Diencephalon (tissue), 1 donor: ENCODE measurements at places on chromosomes 16 and 17. TPM values are rescaled to one million over a fixed set of nuclear protein-coding genes. Genes with fewer than 3 reads are reported as not detected.

TRPV3 gene
- total RNA-seq: 2.8 TPM

CACNG3 gene
- total RNA-seq: 2.5 TPM

CES5A gene
- 0.46 TPM for total RNA-seq

LGALS9C gene
- not detected for total RNA-seq

WNT9B gene
- total RNA-seq: 1.2 TPM

HSD17B1 gene
- total RNA-seq: 0.92 TPM

RAMP2 gene
- 16.6 TPM for total RNA-seq

PRR15L gene
- total RNA-seq: not detected

COL1A1 gene
- 42.7 TPM for total RNA-seq

MT1M gene
- 1.4 TPM for total RNA-seq

FBXW10B gene
- total RNA-seq: 0.69 TPM

SLC47A1 gene
- total RNA-seq: 0.92 TPM

UTS2R gene
- not detected for total RNA-seq

SHISA9 gene
- total RNA-seq: 22.4 TPM

SCIMP gene
- total RNA-seq: 0.46 TPM

TMEM88 gene
- total RNA-seq: 2.3 TPM

LHX1 gene
- 5.3 TPM for total RNA-seq

PSMD12 gene
- total RNA-seq: 71.3 TPM

RAD51D gene
- total RNA-seq: 10.8 TPM

SCRN2 gene
- 20.5 TPM for total RNA-seq

CDH5 gene
- total RNA-seq: 9.9 TPM

SNX20 gene
- 0.46 TPM for total RNA-seq

TEN1 gene
- 8.8 TPM for total RNA-seq

KIAA0513 gene
- total RNA-seq: 49.4 TPM

PDE6G gene
- not detected for total RNA-seq

EVI2A gene
- total RNA-seq: 5.5 TPM

ZNF688 gene
- 7.6 TPM for total RNA-seq

CTRB1 gene
- total RNA-seq: not detected

NLGN2 gene
- total RNA-seq: 19.1 TPM

TPSAB1 gene
- total RNA-seq: not detected

TBC1D28 gene
- total RNA-seq: not detected

BCO1 gene
- 0.46 TPM for total RNA-seq

EIF3C gene
- 195 TPM for total RNA-seq

TTYH2 gene
- 13.8 TPM for total RNA-seq

IL17C gene
- total RNA-seq: not detected

ARMC7 gene
- total RNA-seq: 3.0 TPM

SLC25A39 gene
- total RNA-seq: 46.1 TPM

PABPN1L gene
- not detected for total RNA-seq

PGP gene
- total RNA-seq: 17.5 TPM

DYNLRB2 gene
- total RNA-seq: 9.5 TPM

SLFN14 gene
- 0.23 TPM for total RNA-seq

TEX19 gene
- total RNA-seq: not detected
